ENCODE measurements at places on chromosomes 7 and 10. TPM values are rescaled to one million over a fixed set of nuclear protein-coding genes. Genes with fewer than 3 reads are reported as not detected.

Gene CALML3
- total RNA-seq = not detected

Gene CNPY1
- not detected for total RNA-seq

Gene GATA3
- 0.66 TPM for total RNA-seq

Gene CNPY4
- 2.3 TPM for total RNA-seq

Gene OR6B1
- not detected for total RNA-seq

Gene ANKRD61
- total RNA-seq = not detected

Gene PRLHR
- total RNA-seq = not detected

Gene GTF2IRD1
- total RNA-seq = 9.2 TPM

- peak overlapping the region; percentile 52 for H3K4me3 ChIP-seq
- H3K27ac ChIP-seq = peak overlapping the region; percentile 79
- H3K27me3 ChIP-seq = no peaks in the 10 kb centered on the region
- DNase-seq = no peak
- H3K4me1 ChIP-seq = peaks cover 26% of the 10 kb centered on the region
- no peaks in the 10 kb centered on the region for H3K36me3 ChIP-seq
Measured at GRCh38 chr10:3067859-3068179, 471 bp downstream of the PFKP start.

- no peaks in the 10 kb centered on the region for H3K4me1 ChIP-seq
- DNase-seq = no peak
- H3K27ac ChIP-seq = no peak overlapping the region
- H3K27me3 ChIP-seq = no peaks in the 10 kb centered on the region
- H3K4me3 ChIP-seq = no peak overlapping the region
Measured at GRCh38 chr10:62583876-62584615, 209.9 kb downstream of the ZNF365 start.

- no peaks in the 10 kb centered on the region for H3K36me3 ChIP-seq
- no peak overlapping the region for H3K4me3 ChIP-seq
- peak; percentile 11 for DNase-seq
- H3K27ac ChIP-seq = no peak overlapping the region
- no peaks in the 10 kb centered on the region for H3K27me3 ChIP-seq
Measured at GRCh38 chr7:16708980-16709379, 44.6 kb upstream of the TSPAN13 start.

- H3K27me3 ChIP-seq = no peaks in the 10 kb centered on the region
- H3K4me1 ChIP-seq = no peaks in the 10 kb centered on the region
- no peak for DNase-seq
- no peak overlapping the region for H3K27ac ChIP-seq
- H3K4me3 ChIP-seq = no peak overlapping the region
- H3K36me3 ChIP-seq = no peaks in the 10 kb centered on the region
Measured at GRCh38 chr10:125201108-125201524, 40.8 kb upstream of the CTBP2 start.

- H3K27me3 ChIP-seq = no peaks in the 10 kb centered on the region
- peak; percentile 75 for DNase-seq
- H3K4me3 ChIP-seq = no peak overlapping the region
- no peaks in the 10 kb centered on the region for H3K36me3 ChIP-seq
Measured at GRCh38 chr7:107538001-107538400, 25.7 kb downstream of the COG5 start.

DNA sequence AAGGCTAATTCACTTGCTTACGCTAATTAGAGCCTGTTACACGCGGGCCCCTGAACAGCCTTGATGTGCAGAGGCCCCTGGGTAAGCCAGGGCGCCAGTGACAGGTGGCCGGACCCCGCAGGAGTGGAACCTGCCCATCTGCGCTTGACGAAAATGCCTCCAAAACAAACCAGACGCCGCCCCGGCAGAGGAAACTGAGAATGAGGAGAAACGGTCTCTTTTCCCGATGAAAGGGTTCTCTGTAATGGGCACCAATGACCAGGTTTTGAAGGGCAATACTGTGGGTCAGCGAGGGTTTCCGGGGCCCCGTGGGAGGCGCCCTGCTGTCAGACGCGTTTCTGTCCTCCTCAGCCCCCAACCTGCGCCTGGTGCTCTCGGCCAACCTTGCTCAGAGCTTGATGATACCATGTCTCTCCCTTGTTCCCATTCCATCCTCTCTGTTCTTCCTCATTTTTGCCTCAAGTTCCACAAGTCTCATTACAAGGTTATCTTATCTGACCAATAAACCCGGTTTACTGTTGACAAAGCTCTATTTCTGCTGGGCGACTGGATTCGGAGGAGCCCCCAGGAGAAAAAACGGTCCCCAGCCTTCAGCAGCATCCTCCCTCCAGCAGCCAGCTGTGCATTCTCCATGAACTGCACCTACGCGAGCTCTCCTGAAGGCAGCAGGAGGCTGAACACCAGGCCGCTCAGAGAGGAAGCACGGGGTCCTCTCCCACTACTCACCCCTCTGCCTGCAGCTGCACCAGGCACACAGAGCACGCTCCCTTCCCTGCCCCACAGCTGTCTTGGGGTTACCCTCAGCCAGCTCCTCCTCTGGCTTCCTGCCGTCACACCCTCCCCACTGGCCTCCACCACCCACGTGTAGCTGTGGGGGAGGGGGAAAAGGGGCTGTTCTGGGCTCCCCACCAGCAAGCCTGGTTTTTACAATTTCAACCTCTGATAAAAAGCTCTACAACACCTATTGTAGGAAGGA lies 202.0 kb downstream of the MAD1L1 start:
- H3K4me3 ChIP-seq = no peak overlapping the region
- no peaks in the 10 kb centered on the region for H3K4me1 ChIP-seq
- no peak overlapping the region for H3K27ac ChIP-seq

- H3K27ac ChIP-seq = no peak overlapping the region
- no peak overlapping the region for H3K4me3 ChIP-seq
- H3K27me3 ChIP-seq = no peaks in the 10 kb centered on the region
- no peaks in the 10 kb centered on the region for H3K36me3 ChIP-seq
Measured at GRCh38 chr7:53473371-53473770, 437.9 kb downstream of the POM121L12 start.

DNA sequence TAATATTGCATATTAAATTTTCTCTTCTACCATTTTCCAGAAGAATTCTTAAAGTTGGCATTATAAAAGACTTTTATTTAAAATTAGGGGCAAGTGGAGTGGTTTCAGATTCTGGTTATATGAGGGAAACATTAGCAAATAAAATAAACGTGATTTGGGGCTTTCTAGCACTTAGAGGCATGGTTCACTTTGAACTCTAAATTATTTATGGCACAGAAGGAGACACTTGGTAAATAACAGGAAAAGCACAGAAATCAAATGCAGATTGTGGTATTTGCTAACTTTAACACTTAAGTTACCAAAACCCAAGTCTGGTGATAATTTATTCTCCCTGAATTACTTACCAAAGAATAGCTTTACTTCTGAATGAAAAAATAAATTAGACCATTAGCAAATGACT lies 134.5 kb upstream of the ETV1 start:
- H3K27ac ChIP-seq = no peak overlapping the region
- no peak overlapping the region for H3K4me3 ChIP-seq
- H3K27me3 ChIP-seq = no peaks in the 10 kb centered on the region
- H3K36me3 ChIP-seq = no peaks in the 10 kb centered on the region

DNA sequence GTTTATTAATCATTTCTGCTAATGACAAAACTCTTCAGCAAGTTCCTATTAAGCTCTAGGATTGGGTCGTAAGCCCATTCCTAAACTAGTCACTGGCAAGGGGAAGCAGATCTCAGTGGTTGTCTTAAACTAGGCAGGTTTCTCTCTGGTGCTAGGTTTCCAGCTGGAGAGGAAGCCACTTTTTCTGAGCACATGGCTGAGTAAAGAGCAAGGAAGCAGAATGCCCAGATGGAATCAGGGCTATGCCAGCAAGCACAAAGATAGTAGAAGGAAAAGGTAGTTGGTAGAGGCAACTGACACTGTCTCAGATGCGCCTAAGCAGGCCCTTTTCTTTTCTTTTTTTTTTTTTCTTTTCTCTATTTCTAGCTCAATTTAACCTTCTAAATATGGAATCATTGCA lies 224.9 kb downstream of the EXOC4 start:
- H3K4me3 ChIP-seq = no peak overlapping the region
- no peaks in the 10 kb centered on the region for H3K36me3 ChIP-seq
- no peak for DNase-seq
- H3K27ac ChIP-seq = no peak overlapping the region
- no peaks in the 10 kb centered on the region for H3K4me1 ChIP-seq
- no peaks in the 10 kb centered on the region for H3K27me3 ChIP-seq

GRCh38 chr10:117552156-117552631 lies 9.6 kb downstream of the EMX2 start:
- no peaks in the 10 kb centered on the region for H3K36me3 ChIP-seq
- H3K27ac ChIP-seq = no peak overlapping the region
- DNase-seq = no peak
- H3K4me1 ChIP-seq = peaks cover 15% of the 10 kb centered on the region
- no peaks in the 10 kb centered on the region for H3K27me3 ChIP-seq
- H3K4me3 ChIP-seq = no peak overlapping the region

DNA sequence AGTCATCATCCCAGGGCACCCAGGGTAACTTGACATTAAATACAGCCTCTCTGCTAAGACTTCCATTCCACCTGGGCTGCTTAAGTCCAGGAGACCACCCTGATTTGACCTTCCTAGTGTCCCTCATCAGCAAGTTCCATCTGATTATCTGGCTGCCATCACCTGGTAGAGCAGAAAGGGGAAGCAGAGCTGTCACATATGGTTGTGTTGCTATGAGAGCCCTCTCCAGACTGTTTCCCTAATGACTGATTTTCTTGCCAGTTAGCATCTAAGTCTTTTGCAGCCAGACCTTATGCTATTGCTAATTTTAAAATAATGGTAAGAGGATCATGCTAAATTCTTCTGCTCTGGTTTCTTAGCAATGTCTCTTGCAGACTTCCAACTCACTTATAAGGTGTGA lies 38.7 kb downstream of the KCNH2 start:
- no peaks in the 10 kb centered on the region for H3K27me3 ChIP-seq
- H3K4me1 ChIP-seq = no peaks in the 10 kb centered on the region
- no peaks in the 10 kb centered on the region for H3K36me3 ChIP-seq
- H3K4me3 ChIP-seq = no peak overlapping the region
- H3K27ac ChIP-seq = no peak overlapping the region

DNA sequence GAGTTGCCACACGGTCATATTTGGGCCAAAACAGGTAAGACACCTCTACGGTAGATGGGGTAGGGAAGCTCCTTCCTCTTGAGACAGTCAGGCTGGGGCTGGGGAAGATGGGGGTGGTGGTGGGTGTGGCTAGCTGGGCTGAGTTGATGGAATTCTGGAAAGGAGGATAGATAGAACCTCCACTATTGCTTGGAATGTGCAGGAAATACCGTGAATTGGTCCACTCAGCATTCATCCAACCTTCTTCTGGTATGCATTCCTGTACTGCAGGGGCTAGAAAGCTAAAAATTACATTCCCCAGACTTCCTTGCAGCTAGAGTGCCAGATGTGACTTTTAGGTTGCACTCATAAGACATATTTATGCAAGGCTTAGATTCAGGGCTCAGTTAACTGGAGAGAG lies 24.8 kb downstream of the TLX1 start:
- H3K36me3 ChIP-seq = no peaks in the 10 kb centered on the region
- H3K4me1 ChIP-seq = no peaks in the 10 kb centered on the region
- H3K27ac ChIP-seq = no peak overlapping the region

- no peaks in the 10 kb centered on the region for H3K4me1 ChIP-seq
- no peak overlapping the region for H3K27ac ChIP-seq
- H3K27me3 ChIP-seq = no peaks in the 10 kb centered on the region
- H3K4me3 ChIP-seq = no peak overlapping the region
Measured at GRCh38 chr7:71824006-71824760, 588.0 kb downstream of the CALN1 start.

GRCh38 chr7:151188252-151188542 lies 1.1 kb upstream of the ASB10 start:
- H3K27me3 ChIP-seq = no peaks in the 10 kb centered on the region
- H3K36me3 ChIP-seq = no peaks in the 10 kb centered on the region
- no peak overlapping the region for H3K4me3 ChIP-seq
- no peaks in the 10 kb centered on the region for H3K4me1 ChIP-seq
- H3K27ac ChIP-seq = no peak overlapping the region
- DNase-seq = no peak

- H3K27me3 ChIP-seq = no peaks in the 10 kb centered on the region
- no peaks in the 10 kb centered on the region for H3K36me3 ChIP-seq
- no peak overlapping the region for H3K4me3 ChIP-seq
- H3K4me1 ChIP-seq = no peaks in the 10 kb centered on the region
- no peak overlapping the region for H3K27ac ChIP-seq
Measured at GRCh38 chr10:88735661-88736060, 24.2 kb upstream of the LIPN start.

DNA sequence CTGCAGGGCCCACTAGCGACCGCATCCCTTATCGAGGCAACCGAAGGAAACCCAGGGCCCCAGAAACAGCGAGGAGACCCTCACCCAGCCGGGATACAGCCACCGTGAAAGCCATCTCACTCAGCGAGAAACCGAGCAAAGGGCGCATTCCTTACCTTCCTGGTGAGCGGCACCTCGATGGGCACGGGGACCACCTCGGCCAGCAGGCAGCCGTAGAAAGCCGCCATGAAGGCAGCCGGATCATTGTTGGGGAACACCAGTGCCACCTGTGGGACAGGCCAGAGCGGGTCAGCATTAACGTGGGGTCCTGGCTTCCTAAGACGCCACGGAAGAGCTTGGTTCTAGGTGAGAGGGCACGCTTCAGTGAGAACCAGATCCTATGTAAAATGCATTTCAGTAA lies 263.7 kb downstream of the ZMYND11 start:
- no peak overlapping the region for H3K4me3 ChIP-seq
- H3K4me1 ChIP-seq = no peaks in the 10 kb centered on the region
- no peak for DNase-seq
- H3K27me3 ChIP-seq = no peaks in the 10 kb centered on the region
- H3K36me3 ChIP-seq = no peaks in the 10 kb centered on the region

DNA sequence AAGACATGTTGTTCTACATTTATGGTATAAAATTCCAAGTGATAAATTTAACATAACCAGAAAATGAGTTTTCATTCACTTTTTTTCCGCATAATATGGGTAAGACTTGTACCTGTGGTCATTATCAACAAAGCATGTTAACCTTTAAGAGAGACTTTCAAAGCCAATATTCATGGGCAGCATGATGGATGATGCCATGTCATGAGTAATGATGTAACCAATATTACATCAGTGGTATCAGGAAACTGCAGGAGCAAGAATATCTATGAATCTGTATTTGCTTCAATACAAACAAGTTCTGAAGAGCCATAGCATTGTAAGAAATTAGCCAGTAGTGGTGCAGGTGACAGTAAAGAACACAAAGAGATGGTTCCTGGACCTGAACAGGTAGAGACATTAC lies 126.9 kb downstream of the C1GALT1 start:
- no peak overlapping the region for H3K27ac ChIP-seq
- no peaks in the 10 kb centered on the region for H3K27me3 ChIP-seq
- DNase-seq = no peak

- no peaks in the 10 kb centered on the region for H3K27me3 ChIP-seq
- no peak overlapping the region for H3K27ac ChIP-seq
- no peaks in the 10 kb centered on the region for H3K4me1 ChIP-seq
- H3K36me3 ChIP-seq = peaks cover 6% of the 10 kb centered on the region
- DNase-seq = no peak
- no peak overlapping the region for H3K4me3 ChIP-seq
Measured at GRCh38 chr7:25117226-25118047, 7.6 kb downstream of the CYCS start.

- H3K27ac ChIP-seq = no peak overlapping the region
- H3K36me3 ChIP-seq = no peaks in the 10 kb centered on the region
- H3K4me3 ChIP-seq = no peak overlapping the region
- DNase-seq = no peak
Measured at GRCh38 chr10:119101366-119102098, 2.4 kb upstream of the DENND10 start.
